HepG2 (cell line): ENCODE measurements at places on chromosomes 16 and 17. TPM values are rescaled to one million over a fixed set of nuclear protein-coding genes. Genes with fewer than 3 reads are reported as not detected.
A peak's percentile ranks its signal among the peaks of the same experiment; 100 is the strongest.

TM4SF5 gene
- total RNA-seq = 15.6 and 30.1 TPM in 2 replicates

DYNLL2 gene
- total RNA-seq = 29.0 and 34.8 TPM in 2 replicates

IRX3 gene
- total RNA-seq = 10.0 and 16.4 TPM in 2 replicates

GRCh38 chr17:32159586-32160438 is 17.5 kb downstream of the RHOT1 start:
- no peaks in the 10 kb centered on the region for H3K4me1 ChIP-seq
- no peak overlapping the region for H3K4me3 ChIP-seq
- DNase-seq = no peak
- peaks cover 14% of the 10 kb centered on the region; the same call in 2 of the 3 replicates for H3K36me3 ChIP-seq
- H3K27me3 ChIP-seq = no peaks in the 10 kb centered on the region; the same call in 1 of the 2 replicates

- H3K4me1 ChIP-seq = peaks cover 68% of the 10 kb centered on the region
- peak overlapping the region; percentile 82 for H3K27ac ChIP-seq
- DNase-seq = peak; percentile 73
- H3K4me3 ChIP-seq = peak overlapping the region; percentile 77
- H3K36me3 ChIP-seq = no peaks in the 10 kb centered on the region
Observed at GRCh38 chr16:73054813-73055482, 7.0 kb upstream of the ZFHX3 start.

GRCh38 chr17:7767405-7768021 is 50.0 kb downstream of the DNAH2 start:
- H3K4me3 ChIP-seq = no peak overlapping the region
- H3K36me3 ChIP-seq = no peaks in the 10 kb centered on the region
- peaks cover 3% of the 10 kb centered on the region; the same call in 1 of the 2 replicates for H3K4me1 ChIP-seq
- DNase-seq = no peak

DNA sequence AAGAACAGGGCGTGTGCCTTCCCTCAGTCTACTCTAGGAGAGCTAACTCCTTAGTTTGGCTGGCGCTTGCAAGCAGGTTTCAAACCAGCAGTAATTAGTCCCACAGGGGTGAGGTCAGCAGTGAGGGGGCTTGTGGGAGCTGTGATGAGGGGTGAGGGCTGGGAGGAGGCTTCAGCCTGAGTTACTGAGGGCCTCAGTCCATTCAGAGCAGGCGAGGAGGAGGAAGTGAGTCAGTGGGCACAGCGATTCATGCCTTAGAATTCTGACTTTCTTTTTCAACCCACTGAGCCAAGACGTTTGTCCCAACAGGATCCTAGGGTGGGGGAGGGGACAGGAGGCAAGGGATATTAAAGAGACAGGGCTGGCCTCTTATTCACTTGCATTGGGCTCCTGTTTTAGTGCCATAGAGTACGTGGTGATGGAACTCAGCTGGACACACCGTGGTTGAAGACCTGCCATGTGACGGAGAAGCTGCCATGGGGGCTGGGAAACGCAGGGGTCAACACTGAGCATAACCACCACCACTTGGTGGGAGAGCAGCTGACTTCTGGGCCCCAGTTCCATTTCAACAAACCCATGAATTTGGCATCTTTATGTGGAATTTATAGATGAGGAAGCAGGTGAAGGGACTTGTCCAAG is 8.3 kb upstream of the ITGA3 start:
- peaks cover 9% of the 10 kb centered on the region for H3K4me1 ChIP-seq
- H3K27me3 ChIP-seq = peaks cover 4% of the 10 kb centered on the region; the same call in 1 of the 2 replicates
- H3K4me3 ChIP-seq = no peak overlapping the region
- no peaks in the 10 kb centered on the region for H3K36me3 ChIP-seq

DNA sequence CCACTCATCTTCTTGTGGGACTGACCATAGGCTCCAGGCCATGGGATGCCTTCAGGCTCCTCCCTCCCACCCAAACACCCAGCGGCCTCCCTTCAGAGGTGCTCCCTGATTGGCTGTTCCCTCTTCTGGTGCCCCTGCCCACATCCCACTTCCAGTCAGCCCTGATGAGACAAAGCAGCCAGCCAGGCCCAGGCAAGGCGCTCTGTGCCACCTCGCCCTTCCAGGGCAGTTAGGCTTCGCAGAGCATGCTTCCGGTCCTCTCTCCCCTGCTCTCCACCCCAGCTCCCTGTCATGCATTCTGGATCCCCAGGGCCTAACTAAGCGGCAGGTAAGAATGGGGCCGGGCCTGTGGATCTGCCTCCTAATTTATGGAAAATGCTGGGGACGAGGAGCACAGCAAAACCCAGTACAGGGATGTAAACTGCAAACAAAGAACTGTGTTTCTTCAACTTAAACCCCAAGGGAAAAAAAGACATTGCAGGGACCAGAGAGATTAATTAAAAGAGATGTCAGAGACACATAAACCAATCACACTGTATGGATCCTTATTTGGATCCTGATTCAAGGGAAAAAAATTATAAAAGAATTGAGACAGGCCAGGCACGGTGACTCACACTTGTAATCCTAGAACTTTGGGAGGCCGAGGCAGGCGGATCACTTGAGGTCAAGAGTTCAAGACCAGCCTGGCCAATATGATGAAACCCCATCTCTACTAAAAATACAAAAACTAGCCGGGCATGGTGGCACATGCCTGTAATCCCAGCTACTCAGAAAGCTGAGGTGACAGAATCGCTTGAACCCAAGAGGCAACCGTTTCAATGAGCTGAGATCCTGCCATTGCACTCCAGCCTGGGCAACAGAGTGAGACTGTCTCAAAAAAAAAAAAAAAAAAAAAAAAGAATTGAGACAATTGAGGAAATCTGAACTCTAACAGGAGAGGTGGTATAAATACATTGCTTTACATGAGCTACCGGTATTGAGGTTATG is 26.0 kb downstream of the ZDHHC7 start:
- no peak for DNase-seq
- H3K27ac ChIP-seq = no peak overlapping the region
- H3K4me1 ChIP-seq = peaks cover 24% of the 10 kb centered on the region

GRCh38 chr17:57356153-57356718 is 99.9 kb downstream of the MSI2 start:
- H3K36me3 ChIP-seq = peaks cover 5% of the 10 kb centered on the region
- peaks cover 52% of the 10 kb centered on the region for H3K4me1 ChIP-seq
- H3K27ac ChIP-seq = no peak overlapping the region
- H3K27me3 ChIP-seq = no peaks in the 10 kb centered on the region

GRCh38 chr16:4384509-4384942 is 12.9 kb downstream of the VASN start:
- no peak overlapping the region for H3K27ac ChIP-seq
- H3K36me3 ChIP-seq = peaks cover 4% of the 10 kb centered on the region
- H3K4me1 ChIP-seq = peaks cover 20% of the 10 kb centered on the region
- DNase-seq = no peak
- no peak overlapping the region for H3K4me3 ChIP-seq
- H3K27me3 ChIP-seq = no peaks in the 10 kb centered on the region

GRCh38 chr17:34378664-34379101 is 15.7 kb upstream of the CCL1 start:
- H3K27ac ChIP-seq = no peak overlapping the region
- H3K4me1 ChIP-seq = no peaks in the 10 kb centered on the region
- no peak for DNase-seq
- no peaks in the 10 kb centered on the region for H3K36me3 ChIP-seq
- H3K27me3 ChIP-seq = no peaks in the 10 kb centered on the region

GRCh38 chr16:53766304-53767016 is 62.5 kb downstream of the FTO start:
- peak; percentile 94 for DNase-seq
- no peak overlapping the region for H3K4me3 ChIP-seq
- H3K4me1 ChIP-seq = peaks cover 77% of the 10 kb centered on the region
- no peaks in the 10 kb centered on the region for H3K27me3 ChIP-seq
- peak overlapping the region; percentile 75 for H3K27ac ChIP-seq

GRCh38 chr17:21212826-21213637 is 929 bp downstream of the TMEM11 start:
- no peaks in the 10 kb centered on the region for H3K27me3 ChIP-seq
- peaks cover 59% of the 10 kb centered on the region for H3K4me1 ChIP-seq
- no peak for DNase-seq
- H3K36me3 ChIP-seq = peaks cover 33% of the 10 kb centered on the region; the same call in 2 of the 3 replicates

DNA sequence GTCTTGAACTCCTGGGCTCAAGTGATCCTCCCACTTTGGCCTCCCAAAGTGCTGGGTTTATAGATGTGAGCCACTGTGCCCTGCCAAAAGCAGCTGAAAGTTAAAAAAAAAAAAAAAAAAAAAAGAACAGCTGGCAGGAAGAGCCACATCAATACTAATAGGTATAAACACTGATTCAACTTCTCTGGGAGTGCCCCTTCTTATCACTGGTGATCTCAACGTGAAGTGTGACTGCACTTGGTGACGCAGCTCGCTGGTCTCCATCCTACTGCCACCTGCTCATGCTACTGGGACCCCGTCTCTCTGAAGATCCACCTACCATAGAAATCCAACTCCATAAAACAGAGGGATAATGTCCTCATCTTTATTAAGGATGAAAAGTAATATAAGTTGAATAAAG is 40.8 kb downstream of the RNF157 start:
- no peaks in the 10 kb centered on the region for H3K36me3 ChIP-seq
- H3K4me1 ChIP-seq = no peaks in the 10 kb centered on the region
- DNase-seq = no peak
- no peak overlapping the region for H3K4me3 ChIP-seq
- H3K27ac ChIP-seq = no peak overlapping the region

DNA sequence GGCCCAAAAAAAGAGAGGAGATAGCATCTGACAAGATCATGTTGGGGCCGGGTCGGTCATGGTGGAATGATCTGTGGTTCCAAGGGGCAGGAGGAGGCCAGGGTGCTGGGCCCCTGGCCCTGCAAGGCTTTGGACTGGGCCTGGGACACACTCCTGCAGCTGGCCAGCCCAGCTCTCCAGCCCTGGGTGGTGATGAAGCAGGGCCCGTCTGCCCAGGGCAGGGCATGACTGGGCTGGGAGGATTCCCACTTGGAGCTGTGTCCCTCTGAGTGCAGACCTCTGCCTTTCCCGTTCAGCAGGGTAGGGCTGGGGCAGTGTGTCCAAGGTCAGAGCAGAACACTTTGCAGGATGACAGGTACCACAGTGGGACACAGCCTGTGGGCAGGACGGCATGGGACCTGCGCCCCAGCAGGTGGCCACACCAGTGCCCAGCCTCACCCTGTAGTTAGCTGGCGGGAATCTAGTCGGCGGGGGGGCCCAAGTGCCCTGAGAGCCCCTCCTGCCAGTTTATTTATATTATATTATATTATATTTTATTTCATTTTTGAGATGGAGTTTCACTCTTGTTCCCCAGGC is 27.6 kb upstream of the MYO15B start:
- no peak for DNase-seq
- peak overlapping the region; percentile 11 for H3K27ac ChIP-seq
- H3K4me3 ChIP-seq = no peak overlapping the region
- H3K27me3 ChIP-seq = no peaks in the 10 kb centered on the region
- peaks cover 29% of the 10 kb centered on the region for H3K36me3 ChIP-seq

DNA sequence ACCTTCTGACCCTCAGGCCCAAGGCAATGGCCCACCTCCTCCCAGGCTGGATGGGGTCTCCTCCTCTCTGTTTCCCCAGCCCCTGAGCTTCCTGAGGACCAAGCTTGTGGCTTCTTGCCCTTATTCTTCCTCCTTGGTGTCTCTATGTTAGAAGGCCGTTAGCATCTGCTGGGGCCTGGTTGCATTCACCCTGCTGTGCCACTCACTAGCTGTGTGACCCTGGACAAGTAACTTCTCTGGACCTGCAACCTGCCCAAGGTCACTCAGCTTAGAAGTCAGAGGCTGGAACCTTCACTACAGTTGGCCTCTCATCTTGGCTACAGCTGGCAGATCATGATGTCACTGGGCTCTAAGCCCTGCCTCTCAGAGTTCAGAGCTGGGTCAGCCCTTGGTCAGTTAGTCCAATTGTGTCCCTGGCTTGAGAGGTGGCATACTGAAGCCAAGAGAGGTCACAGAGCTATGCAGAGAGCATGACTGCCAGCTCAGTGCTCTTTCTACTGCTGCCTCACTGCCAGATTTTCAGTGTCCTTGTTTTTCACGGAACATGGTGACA is 3.0 kb downstream of the MT2A start:
- peaks cover under 1% of the 10 kb centered on the region; the same call in 1 of the 3 replicates for H3K27me3 ChIP-seq
- H3K4me1 ChIP-seq = peaks cover 52% of the 10 kb centered on the region
- peak overlapping the region; percentile 29; the same call in 1 of the 2 replicates for H3K4me3 ChIP-seq
- no peak overlapping the region for H3K27ac ChIP-seq
